ENCODE measurements at places on chromosomes 1 and 21.

- DNase-seq: no peak
Observed at GRCh38 chr1:160780398-160780755, 15.6 kb upstream of the LY9 start.

- no peak for DNase-seq
Observed at GRCh38 chr1:235510823-235511222, 6.6 kb upstream of the B3GALNT2 start.

DNA sequence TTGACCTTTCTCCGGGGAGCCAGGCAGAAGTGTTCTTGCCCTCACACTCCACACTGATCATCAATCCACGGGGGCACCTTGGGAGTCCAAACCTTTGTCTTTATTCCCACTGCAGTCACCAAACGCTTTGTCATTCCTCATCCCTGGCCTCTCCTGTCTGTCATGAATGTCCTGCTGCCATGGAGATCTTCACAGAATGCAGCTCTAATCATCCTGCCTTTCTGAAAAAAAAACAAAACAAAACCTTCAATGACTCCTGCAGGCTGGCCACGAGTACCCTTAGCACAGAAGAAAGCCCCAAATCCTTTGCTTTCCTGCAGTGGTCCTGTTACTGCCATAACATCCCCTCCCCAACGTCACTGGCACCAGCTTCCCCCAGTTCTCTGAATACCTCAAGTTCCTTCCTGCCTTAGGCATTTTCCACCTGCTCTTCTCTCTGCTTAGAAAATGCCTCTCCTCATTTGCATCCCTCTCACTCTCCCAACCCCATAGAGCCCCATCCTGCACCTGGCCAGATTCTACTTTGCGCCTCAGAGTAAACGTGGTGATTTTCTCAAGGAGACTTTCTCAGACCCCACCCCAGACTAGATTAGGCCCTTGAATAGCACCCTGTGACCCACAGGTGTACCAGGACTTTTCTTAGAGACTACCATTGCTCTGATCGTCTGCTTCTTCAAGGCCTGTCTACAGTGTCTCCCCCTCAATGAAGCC lies 131.2 kb downstream of the AK5 start:
- no peak for DNase-seq

DNA sequence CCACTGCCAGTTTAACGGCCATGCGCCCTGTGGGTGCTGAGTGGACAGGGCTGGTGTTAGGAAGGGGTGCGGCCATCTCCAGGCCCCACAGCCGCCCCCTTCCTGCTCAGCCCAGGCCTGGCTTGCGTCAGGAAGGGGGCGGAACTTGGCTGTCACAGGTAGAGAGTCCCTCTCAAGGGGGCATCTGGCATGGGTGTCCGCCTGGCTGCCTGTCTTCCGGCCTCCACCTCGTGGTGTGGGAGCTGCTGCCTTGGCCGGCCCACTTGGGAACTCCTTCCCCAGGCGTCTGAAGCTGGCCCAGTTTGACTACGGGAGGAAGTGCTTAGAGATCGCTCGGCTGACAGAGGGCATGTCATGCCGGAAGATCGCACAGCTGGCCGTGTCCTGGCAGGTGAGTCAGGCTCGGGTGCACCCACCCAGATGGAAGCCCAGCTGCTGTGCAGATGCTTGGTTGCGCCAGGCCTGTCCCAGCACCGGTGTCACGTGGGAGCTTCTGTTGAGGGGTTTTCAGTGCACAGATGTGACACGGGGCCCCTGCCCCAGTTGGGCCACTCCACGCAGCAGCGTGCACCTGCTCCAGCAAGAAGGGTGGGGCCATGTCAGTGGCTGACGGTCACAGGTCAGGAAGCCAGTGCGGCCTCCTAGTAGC lies 9.1 kb upstream of the ATAD3B start:
- no peak for DNase-seq

GRCh38 chr21:34583926-34584563 lies 30.9 kb downstream of the RCAN1 start:
- no peak for DNase-seq

- peak; percentile 35 for DNase-seq
Observed at GRCh38 chr21:43341378-43342161, 85.4 kb downstream of the SIK1 start.

- DNase-seq: no peak
Observed at GRCh38 chr1:212044851-212045250, 9.3 kb downstream of the DTL start.

GRCh38 chr1:173122344-173122935 lies 71.7 kb upstream of the TNFSF18 start:
- DNase-seq: no peak

- DNase-seq: no peak
Observed at GRCh38 chr1:184820218-184820750, 65.6 kb upstream of the EDEM3 start.

- no peak for DNase-seq
Observed at GRCh38 chr1:35899941-35900340, 16.9 kb downstream of the AGO1 start.

GRCh38 chr1:53303243-53303642 lies 24.6 kb downstream of the LRP8 start:
- no peak for DNase-seq

GRCh38 chr1:222026280-222026679 lies 284.4 kb upstream of the DUSP10 start:
- no peak for DNase-seq

GRCh38 chr1:235931171-235931738 lies 64.5 kb upstream of the LYST start:
- no peak for DNase-seq

DNA sequence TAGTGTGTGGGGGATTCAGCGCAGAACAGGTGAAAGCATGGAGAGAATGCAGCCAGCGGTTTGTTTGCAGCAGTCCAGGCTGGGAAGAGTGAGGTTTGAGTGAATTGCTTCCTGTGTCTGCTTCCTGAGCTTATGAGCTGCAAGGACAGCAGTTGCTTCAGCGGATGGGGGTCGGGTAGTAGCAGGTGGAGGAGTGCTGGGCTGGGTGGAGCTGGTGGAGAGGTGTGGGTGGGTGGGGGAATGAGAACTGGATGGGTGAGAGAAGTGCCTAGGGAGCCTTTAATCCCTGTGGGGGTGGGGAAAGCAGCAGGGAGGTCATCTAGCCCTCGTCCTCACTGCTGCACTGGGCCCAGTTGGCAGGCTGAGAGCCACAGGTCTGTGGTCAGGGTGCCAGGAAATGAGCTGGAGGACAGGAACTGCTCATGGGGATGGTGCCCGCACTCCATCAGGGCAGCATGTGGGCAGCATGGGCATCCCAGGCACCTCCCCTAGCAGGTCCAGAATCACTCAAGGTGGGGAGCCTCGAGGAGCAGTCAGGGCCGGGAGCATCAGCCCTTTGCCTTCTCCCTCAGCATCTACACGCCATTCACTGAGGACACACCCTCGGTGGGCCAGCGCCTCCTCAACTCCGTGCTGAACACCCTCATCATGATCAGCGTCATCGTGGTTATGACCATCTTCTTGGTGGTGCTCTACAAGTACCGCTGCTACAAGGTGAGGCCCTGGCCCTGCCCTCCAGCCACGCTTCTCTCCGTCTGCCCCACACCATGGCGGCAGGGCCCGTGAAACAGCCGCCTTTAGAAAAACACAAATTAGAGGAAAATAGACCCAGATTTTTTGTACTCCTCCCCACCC lies 14.8 kb downstream of the PSEN2 start:
- DNase-seq: no peak

DNA sequence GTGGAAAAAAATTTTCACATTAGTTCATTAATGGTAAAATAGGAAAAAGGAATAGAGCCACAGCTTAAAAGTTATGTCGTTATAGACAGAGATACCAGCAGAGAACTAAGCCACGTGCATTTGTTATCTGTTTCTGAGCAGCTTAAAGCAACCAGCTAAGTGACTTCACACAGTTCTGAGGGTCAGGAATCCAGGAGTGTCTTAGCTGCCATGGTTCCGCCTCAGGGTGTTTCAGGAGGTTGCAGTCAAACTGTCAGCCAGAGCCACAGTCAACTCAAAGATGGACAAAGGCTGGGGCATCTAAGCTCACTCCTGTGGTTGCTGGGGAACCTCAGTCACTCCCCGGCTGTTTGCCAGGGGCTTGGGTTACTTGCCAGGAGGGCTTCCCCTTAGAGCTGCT lies 515.8 kb downstream of the SMYD3 start:
- DNase-seq: no peak

GRCh38 chr1:93730621-93731020 lies 49.0 kb upstream of the BCAR3 start:
- no peak for DNase-seq

DNA sequence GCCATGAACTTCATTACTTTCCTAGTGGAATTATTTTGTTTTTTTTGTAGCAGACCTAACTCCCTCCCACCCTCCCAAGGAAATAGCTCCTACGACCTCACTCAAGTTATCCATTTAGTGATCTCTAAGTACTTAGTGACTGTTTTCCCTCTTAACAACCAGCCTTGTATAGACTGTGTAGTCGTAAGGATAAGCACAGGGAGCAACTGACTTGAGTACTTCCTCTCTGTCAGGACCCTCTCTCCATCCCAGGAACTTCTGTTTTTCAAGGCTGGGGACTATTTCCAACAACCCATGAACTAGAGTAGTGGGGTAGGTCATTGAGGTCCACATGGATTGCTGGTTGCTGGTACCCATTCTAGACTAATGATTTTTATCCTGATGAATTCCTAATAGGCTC lies 1.9 kb downstream of the AGO1 start:
- DNase-seq: no peak

- no peak for DNase-seq
Observed at GRCh38 chr1:15953791-15954241, 22.1 kb downstream of the ZBTB17 start.

DNA sequence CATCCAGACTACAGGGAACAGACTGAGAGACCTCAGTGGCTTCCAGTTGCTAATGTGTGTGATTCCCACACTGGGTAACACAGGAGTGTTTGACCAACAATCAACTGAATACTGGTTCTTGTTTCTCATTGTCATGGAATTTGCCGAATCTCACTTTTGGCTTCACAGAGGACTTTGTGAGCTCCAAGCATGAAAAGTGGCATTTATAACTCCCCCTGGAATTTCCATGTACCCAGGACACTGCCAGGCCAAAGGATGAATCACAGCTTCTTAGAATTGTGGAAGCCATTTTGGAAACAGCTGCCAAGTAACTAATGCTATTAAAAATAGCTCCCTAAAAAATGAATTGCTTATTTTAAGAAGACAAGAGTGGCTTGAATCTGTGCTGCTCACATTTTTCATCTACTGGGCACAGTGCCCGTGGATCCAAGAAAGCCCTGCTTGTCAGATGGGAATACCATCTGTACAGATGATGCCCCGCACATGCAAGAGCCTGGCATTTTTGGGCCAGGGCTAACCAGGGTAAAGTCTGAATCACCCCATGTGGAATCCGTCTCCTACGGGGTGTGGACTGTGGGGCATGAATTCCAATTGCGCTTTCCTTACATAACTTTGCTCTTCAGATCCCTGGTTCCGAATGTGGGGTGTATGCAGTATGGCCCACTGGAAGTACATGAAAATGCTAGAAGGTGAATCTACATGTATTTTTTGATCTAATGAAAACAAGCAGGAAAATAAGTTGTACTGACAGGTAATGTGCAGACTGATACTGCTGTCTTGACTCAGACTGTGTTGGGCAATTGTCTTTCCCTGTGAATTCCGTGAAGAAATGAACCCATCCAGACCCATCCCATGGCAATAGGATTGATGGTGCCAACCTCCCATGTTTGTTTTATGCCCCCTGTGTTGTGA lies 487.3 kb downstream of the SIPA1L2 start:
- DNase-seq: peak; percentile 95

- no peak for DNase-seq
Observed at GRCh38 chr21:38439957-38440356, 58.3 kb downstream of the ERG start.

- DNase-seq: no peak
Observed at GRCh38 chr1:76106719-76107235, 32.2 kb downstream of the ST6GALNAC3 start.

GRCh38 chr1:77281491-77282186 lies at the start of gene AK5:
Gene AK5, plus strand, starts transcription at chr1:77282019. Its CDS starts 295 bp downstream, at chr1:77282314.
- DNase-seq: peak; percentile 80

- no peak for DNase-seq
Observed at GRCh38 chr1:207763972-207764371, 12.1 kb downstream of the CD46 start.

GRCh38 chr1:209375097-209375496 lies 208.4 kb upstream of the CAMK1G start:
- DNase-seq: no peak

DNA sequence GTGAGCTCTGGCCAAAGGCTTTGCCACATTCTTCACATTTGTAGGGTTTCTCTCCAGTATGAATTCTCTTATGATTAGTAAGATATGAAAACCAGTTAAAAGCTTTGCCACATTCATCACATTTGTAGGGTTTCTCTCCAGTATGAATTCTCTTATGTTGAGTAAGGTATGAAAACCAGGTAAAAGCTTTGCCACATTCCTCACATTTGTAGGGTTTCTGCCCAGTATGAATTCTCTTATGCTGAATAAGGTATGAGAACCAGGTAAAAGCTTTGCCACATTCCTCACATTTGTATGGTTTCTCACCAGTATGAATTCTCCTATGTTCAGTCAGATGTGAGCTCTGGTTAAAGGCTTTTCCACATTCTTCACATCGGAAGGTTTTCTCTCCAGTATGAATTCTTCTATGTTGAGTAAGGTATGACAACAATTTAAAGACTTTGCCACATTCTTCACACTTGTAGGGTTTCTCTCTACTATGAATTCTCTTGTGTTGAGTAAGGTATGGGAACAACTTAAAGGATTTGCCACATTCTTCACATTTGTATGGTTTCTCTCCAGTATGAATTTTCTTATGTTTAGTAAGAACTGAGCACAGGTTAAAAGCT lies 20.7 kb downstream of the ZNF695 start:
- DNase-seq: no peak

DNA sequence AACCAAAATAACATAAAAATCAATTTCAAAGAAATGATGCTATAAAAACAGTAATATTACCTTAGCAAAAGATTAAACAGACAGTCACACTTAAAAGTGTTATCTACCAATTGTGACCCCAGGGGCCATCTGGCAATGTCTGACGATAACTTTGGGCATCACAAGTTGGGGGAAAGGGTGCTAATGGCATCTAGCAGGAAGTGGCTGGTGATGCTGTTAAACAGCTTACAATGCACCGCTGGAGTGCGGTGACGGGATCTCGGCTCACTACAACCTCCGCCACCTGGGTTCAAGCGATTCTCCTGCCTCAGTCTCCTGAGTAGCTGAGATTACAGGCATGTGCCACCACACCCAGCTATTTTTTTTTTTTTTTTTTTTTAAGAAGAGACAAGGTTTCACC lies 27.6 kb downstream of the NUP133 start:
- no peak for DNase-seq

DNA sequence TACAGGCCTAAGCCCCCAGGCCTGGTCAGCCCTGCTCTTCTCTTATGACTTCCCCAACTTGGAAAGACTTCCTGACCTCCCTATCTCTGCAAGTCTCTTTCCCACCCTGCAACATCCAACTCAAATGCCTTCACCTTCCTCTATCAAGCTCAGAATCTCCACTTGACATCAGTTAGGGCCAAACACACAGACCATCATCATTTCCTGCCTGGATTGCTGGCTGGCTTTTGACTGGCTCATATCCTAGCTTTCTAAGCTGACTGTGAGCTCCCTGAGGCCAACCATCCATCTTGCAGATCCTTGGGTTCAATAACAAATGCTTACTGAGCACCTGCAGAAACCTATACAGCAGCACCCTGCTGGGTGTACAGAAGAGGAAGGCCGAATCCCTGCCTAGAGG lies 137.3 kb upstream of the EDN2 start:
- no peak for DNase-seq
